ENCODE measurements at places on chromosomes 3 and 15.

DNA sequence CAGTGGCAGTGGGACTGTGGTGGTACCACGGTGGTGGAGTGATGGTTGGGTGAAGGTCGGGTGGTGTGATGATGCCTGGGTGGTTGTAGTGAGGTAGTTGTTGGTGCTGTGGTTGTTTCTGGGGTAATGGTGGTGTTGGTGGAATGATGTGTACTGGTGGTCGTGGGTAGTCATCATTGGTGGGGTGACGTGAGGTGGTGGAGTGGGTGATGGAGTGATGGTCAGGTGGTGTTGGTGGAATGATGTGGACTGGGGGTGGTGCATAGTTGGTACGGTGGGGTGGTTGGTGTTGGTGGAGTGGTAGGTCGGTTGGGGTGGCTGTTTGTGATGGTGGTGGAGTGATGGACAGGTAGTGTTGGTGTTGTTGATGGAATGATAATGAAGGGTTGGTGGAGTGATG lies 87.1 kb downstream of the PDCD6IP start:
- DNase-seq: no peak

GRCh38 chr15:61295239-61295638 lies 66.1 kb upstream of the RORA start:
- no peak for DNase-seq

- no peak for DNase-seq
Measured at GRCh38 chr3:126052196-126053058, 31.5 kb downstream of the SLC41A3 start.

DNA sequence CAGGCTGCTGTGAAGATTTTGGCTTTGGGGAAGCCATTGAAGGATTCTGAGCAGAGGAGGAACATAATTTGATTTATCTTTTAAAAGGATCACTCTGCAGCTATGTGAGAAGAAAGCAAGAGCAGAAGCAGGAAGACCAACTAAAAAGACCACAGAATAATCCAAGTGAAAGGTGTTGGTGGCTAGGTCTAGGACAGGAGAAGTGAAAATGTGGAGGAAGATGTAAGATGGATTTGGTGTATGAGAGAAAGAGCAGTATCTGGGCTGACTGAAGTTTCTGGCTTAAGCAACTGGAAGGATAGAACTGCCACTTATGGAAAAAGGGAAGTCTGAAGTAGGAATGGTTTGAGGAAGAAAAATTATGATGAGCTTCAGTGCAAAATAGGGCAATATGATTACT lies 62.0 kb downstream of the SFMBT1 start:
- DNase-seq: no peak

DNA sequence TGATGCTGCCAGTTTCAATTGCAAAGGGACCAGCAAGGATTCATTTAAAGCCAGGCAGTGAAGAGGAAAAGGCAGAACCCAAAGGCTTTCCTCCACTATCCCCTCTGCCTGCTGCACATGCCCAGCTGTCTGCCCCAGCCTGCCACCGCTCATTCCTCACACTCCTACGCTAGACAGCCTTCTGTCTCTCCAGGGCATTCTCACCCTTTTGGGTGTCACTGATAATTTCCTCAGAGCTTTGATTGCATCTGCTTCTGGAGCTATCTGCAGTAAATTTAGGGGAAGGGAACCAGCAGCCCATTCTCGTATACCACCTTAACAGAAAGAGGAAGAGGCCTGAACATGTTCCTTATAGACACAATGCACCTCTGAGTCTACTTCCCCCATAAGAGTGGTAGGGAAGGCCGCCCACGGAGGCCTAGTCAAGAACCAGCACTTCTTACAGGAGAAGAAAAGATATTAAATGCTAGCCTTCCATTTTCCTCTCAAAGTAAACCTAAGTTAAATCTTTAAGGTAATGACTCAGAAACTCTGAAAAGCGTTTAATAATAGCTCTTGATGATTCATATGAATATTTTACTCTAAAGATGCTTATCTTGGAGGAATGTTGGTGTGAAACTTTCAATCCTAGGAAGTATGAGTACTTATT lies 20.9 kb downstream of the NUDT16 start:
- DNase-seq: peak; percentile 44

GRCh38 chr15:86661580-86661979 lies 581.9 kb downstream of the AGBL1 start:
- no peak for DNase-seq

DNA sequence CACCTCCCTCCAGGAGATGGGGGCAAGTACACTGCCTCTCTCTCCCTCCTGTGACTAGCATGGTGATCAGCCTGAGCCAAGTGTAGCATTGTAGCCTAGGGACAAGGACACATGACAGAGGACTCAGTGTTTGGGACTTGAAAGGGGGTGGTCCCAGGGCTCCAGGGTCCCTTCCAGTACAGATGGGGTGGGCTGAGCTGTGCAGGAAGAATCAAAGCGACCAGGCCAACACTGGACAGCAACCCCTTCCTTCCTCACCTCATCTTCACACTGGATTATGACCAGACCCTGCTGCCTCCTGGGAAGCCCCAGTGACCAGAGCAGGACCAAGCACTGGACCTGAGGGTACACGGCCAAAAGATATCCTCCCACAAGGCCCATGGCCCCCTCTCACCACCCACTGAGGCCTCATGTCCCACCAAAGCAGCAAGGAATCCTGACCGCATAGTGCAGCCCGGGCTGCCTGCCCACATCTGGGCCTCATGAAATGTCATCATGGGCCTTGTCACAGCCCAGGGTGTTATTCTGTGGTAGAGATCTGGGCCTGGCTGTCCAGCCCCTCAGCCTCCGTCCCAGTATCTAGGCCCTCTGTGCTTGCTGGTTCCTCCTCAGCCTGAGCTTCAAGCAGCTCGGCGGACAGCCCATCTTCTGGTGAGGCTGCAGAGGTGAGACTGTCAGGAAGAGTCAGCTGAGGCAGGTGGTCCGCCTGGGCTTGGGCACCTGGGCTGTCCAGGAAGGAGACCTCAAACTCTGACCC lies 9.5 kb downstream of the GORASP1 start:
- no peak for DNase-seq

DNA sequence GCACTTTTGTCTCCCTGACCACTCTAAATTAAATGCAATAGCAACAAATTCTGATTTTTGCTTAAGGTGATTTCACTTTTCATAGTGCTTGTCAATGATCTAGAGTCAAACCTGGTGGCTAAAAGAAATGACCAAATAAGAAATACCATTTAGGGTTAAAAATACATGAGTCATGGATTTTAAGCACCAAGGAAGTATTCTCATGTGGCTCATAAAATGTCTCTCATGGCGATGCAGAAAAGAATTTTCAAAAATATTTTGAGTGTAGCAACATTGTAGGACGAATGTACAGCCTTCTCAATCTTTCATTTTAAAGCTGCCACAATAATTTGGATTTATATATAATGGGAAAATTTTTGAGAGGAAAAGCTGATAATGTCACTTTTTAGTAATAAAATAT lies 193.6 kb downstream of the EPHA3 start:
- no peak for DNase-seq

DNA sequence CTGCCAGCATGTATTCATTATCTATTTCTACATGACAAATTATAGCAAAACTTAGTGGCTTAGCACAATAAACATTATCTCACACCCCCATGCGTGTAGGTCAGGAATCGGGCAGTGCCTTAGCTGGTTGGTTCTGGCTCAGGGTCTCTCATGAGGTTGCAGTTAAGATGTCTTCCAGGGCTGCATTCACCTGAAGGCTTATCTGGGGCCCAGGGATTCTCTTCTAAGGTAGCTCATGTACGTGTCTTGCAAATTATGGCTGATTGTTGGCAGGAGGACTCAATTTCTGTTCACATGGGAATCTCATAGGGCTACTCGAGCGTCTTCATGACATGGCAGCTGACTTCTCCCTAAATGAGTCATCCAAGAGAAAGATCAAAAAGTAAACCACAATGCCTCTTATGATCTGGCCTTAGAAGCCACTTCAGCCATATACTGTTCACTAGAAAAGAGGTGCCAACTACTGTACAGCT lies 42.9 kb upstream of the TSC22D2 start:
- peak; percentile 80 for DNase-seq

DNA sequence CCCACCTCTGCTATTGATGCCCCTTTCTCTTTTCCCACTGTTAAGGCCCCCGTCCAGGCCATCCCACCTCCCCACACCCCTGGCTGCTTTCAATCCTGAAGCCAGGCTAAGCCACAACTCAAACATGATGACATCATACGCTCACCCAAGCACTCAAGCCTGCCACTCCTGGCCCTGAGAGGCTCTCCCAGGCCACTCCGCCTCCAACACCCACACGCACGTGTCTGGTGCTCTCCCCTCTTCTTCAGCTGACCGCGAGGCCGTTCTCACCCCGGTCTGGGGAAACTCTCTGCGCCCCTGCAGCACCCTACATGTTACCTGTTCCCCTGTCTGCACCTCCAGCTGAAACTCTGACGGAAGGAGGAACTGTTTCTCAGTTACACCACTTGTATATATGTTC lies 6.2 kb downstream of the ZXDC start:
- DNase-seq: no peak

- DNase-seq: no peak
Measured at GRCh38 chr15:39354189-39354588, 226.7 kb upstream of the THBS1 start.
